ENCODE measurements at places on chromosomes 4 and X.

- DNase-seq, result no peak
Observed at GRCh38 chr4:2637956-2638552, 101.6 kb downstream of the FAM193A start.

GRCh38 chr4:164614999-164615398 lies 138.9 kb upstream of the SMIM31 start:
- DNase-seq, result no peak

GRCh38 chrX:138058931-138059330 lies 493.0 kb downstream of the ZIC3 start:
- no peak for DNase-seq

DNA sequence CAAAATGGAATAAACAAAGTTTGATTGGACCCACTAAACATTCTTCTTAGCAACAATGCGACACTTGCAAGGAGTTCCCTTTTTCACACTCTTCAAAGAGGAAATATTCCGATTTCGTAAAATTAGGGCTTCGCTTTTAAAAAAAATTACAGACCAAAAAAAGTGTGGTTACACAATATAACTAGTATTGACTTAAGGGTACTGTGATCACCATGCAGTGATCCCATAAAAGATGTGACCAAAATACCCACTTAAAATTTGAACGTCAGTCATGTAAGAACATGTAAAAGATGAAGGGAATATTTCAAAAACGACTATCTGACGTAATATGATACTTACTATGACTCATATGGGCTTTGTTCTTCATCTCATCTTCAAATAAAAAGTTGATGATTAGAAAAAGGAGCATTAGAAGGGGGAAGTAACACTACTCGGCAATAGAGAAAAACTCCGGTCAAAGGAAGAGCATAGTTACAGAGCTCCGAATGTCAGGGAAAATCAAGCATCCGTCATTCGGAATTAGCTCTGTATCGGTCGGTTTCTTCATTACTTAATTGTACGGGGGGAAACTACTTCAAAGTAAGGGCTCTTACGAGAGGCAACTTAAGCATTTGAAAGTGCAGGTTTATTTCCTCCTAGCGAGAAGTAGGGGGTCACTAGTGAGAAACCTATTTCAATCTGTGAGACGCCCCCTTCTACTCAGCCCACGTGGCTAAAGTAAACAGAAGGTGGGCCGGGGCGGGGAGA lies 1.3 kb upstream of the TET2 start:
- no peak for DNase-seq

- DNase-seq, result no peak
Observed at GRCh38 chr4:122434285-122434684, 22.2 kb downstream of the IL2 start.

- no peak for DNase-seq
Observed at GRCh38 chr4:72110886-72111285, 79.1 kb downstream of the NPFFR2 start.

GRCh38 chrX:47186096-47186740 lies 7.4 kb upstream of the UBA1 start:
- no peak for DNase-seq

DNA sequence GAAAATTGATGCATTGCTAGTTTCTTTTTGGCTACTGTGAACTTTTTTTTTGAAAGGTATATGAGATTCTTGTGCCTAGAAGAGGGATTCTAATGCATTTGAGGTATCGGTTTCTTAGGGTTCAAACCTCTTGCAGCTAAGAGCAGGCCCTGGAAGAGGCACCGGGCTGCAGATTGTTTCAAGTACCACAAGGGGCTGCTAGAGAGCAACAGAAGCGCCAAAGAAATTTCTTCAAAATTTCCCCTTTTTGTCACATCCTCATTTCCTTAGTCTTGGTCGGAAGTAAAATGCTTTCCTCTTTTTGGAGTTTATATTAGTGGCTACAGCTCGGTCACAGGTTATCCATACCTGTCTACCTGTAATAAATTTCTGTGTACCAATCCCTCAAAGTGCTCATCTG lies 89.8 kb downstream of the PDGFRA start:
- peak; percentile 9 for DNase-seq

DNA sequence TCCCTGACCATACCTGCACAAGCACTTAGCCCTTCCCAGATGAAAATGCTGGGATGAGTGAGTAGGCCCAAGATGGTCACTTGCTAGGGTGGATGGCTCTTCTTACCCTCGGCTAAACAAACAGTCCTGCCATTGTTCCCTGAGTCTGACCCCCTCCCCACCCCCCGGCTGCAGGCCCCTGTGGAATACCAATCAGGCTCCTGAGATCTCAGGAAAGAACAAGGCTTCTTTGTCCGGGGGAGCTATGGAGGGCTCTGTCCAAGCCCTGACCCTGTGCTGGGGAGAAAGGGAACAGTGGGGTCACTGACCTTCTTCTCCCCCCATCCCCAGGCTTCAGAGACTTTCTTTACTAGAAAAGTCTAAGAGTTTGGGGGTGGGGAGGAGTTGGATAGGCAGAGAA lies 6.0 kb downstream of the PLP1 start:
- no peak for DNase-seq

- no peak for DNase-seq
Observed at GRCh38 chrX:147378767-147379166, 533.0 kb upstream of the FMR1 start.

DNA sequence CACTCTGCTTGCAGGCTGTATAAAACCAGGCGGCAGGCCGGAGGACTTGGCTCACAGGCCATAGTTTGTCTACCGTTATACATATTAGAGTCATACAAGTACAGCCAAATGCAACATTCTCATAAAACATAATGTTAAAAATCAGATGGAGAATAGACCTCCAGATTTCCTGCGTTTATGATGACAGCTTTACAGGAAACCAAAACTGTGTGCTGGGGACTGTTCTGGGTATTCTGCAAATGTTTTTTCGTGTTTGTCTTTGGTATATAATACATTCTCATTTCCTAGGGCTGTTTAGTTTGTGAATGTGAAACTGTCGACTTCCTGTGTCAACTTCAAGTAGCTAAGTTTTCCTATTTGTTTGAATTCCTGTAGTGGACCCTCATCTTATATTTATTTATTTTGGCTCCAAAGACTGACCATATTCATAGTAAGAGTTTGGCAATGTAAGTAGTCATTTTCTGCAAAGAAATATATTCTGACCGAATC lies 79.5 kb upstream of the FAM9C start:
- no peak for DNase-seq

DNA sequence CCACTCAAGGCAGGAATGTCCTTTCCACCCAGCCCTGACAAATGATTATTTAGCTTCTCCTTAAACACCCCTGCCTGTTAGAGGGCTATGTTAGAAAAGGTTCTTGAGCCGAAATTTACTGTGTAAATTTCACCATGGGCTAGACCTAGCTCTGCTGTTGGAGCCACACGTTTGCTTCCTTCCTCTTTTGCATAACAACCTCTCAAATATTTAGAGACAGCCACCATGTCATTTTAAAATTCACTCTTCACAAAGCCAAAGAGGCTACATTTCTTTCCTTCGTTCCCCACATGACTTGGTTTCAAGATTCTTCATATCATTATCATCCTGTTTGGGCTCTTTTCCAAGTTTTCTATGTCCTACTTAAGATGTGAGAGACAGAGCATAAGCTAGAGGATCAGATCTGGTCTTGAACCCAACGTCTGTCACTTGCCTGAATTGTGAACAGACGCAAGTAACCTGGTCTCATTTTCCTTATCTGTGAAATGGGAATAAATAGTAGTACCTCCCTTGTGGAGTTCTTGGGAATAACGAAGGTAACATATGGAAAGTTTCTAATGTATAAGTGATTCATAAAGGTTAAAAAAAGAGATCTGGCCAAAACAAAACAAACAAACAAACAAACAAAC lies 6.7 kb downstream of the DOCK11 start:
- no peak for DNase-seq

- no peak for DNase-seq
Observed at GRCh38 chr4:113769744-113770143, 8.2 kb upstream of the CAMK2D start.

- no peak for DNase-seq
Observed at GRCh38 chr4:122884499-122884898, 37.9 kb downstream of the NUDT6 start.

- DNase-seq, result no peak
Observed at GRCh38 chrX:23511793-23512192, 155.5 kb upstream of the PRDX4 start.

DNA sequence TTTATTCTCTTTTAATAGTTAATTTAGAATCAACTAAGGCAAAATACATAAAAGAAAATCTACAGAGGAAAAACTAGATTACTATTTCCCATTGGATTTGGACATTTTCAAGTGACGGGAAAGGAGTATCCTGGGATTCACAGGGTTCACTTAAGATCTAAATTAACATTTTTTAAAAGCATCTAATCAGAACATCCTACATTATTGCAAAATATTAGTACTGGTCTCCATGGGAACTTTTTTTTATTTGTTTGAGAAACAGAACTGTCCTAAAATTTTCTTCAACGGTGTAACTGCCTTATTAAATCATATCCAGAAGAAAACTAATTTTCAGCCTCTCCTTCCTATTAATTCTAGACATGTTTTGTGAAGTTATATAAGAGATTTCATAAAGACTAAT lies 69.7 kb downstream of the METTL14 start:
- no peak for DNase-seq

GRCh38 chrX:25011589-25012432 lies 4.0 kb downstream of the ARX start:
- DNase-seq, result no peak

DNA sequence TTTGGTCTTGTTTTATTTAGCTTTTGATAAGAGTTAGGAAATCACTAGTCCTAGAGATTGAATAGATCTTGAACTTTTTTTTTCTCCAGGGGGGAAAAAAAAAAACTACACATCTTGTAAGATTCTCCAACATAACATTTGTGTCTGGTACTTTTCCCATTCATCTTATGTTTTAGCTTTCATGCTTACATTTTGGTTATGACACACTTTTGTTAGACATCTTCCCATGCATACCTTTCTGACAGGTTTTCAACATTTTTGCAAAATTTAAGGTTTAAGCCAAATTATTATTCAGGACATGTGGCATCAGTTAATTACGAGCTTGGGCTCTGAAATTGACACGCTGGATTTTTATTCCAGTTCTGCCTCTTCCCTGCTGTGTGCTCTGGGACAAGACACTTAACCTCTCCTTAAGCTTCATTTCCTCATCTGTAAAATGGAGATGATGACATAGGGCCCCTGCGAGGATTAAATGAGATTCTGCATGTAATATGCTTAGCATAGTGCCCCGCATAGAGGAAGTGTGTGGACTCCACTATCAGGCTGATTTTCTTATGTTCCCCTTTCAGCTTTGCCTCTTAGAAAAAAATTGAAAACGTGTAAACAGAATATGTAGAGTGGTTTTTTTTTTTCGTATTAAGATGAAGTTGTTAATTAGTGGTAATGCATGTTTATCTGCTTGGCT lies 5.3 kb downstream of the KIT start:
- no peak for DNase-seq

GRCh38 chr4:3387154-3387942 lies 54.4 kb upstream of the HGFAC start:
- DNase-seq, result no peak

- no peak for DNase-seq
Observed at GRCh38 chr4:665381-665750, 8.7 kb downstream of the ATP5ME start.

DNA sequence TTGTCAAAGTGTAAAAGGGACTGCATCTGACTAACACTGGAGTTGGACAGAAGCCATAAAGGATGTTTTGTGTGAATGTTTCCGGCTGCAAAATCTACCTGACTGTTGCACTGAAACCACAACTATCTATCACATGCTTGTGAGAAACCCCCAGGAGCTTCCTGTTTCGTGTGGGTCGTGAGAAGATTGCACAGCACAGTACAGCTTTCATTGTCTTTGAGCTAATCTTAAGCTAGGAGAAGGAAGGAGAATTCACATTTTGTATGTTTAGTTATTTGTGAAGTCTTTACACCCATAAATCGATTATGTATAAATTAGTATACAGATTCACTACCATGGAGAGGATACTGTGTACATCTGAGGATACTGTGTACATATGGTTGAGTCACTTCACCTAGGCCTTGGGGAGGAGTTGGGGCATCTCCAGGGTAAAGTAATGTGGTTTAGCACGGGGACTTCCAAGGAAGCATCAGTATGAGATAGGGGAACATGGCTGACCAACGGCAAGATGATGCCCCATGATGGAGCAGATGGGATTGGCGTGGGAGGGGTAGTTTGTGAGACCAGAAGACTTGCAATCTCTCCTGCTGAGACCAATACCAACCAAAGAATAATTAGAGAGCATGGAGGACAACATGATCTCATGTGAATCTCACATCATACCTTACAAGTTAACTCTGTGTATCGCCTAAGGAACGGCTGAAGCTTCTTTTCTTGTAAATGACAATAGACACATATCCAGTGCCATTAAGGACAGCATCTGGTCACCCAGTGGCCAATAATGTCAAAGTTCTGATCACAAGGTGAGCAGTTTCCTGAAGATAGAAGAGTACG lies 43.1 kb upstream of the FAM9C start:
- peak; percentile 67 for DNase-seq

DNA sequence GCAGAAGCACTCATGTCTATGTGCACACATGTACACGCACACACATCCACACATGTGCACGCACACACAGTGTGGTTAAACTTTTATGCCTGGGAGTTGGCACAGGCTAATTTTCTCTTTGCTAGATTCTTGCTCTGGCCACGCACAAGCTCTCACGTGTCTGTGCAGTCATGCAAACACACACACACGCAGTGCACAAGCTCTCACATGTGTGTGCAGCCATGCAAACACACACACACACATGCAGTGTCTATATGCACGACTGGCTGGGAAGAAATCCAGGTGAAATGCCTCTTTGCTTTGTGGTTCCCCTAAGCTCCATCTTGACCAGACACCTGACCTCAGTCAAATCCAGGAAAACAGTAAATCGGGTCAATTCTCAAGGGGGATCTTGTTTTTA lies 138.0 kb downstream of the SHOX start:
- no peak for DNase-seq

DNA sequence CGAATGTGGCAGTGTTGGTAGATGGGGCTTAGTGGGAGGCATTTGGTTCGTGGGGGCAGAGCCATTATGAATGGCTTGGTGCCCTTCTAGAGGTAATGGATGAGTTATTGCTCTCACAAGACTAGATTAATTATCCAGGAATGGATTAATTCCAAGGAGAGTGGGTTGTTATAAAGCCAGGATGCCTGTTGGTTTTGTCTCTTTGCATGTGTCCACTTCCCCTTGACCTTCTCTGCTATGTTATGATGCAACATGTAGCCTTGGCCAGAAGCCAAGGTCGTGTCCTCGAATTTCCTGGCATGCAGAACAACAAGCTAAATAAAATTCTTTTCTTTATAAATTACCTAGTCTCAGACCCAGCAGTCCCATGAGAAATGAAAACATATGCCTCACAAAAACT lies 111.2 kb upstream of the PLS3 start:
- no peak for DNase-seq

GRCh38 chr4:80309294-80310004 lies 26.1 kb upstream of the CFAP299 start:
- no peak for DNase-seq

GRCh38 chr4:42568610-42569207 lies 88.2 kb downstream of the ATP8A1 start:
- DNase-seq, result peak; percentile 70

DNA sequence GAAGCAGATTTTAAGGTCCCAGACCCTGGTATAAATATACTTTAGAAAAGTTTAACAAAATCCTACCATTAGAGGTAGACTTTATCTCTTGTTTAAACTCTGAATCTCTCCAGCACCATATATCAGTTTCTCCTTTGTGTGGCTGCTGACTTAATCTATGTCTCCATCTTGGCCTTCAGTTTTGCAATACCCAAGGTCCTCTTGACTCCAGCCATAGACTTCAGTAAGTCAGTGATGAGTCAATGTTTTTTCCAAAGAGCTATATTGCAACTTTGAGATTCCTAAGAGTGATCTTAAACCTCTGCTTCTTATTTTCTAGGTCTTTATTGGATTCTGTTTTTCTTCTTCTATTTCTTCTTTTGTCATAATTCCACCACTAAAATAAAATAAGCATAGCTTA lies 50.8 kb upstream of the ADGRL3 start:
- no peak for DNase-seq
